Stimulated activated CD4-positive, alpha-beta T cell treated with anti-CD3 and anti-CD28 coated beads, TNF-alpha, amount 100 ng/mL, for 1 hour (primary cell): ENCODE measurements at places on chromosomes 13 and 19.

- DNase-seq: no peak
Measured at GRCh38 chr13:98175043-98175442, 2.0 kb downstream of the RNF113B start.

DNA sequence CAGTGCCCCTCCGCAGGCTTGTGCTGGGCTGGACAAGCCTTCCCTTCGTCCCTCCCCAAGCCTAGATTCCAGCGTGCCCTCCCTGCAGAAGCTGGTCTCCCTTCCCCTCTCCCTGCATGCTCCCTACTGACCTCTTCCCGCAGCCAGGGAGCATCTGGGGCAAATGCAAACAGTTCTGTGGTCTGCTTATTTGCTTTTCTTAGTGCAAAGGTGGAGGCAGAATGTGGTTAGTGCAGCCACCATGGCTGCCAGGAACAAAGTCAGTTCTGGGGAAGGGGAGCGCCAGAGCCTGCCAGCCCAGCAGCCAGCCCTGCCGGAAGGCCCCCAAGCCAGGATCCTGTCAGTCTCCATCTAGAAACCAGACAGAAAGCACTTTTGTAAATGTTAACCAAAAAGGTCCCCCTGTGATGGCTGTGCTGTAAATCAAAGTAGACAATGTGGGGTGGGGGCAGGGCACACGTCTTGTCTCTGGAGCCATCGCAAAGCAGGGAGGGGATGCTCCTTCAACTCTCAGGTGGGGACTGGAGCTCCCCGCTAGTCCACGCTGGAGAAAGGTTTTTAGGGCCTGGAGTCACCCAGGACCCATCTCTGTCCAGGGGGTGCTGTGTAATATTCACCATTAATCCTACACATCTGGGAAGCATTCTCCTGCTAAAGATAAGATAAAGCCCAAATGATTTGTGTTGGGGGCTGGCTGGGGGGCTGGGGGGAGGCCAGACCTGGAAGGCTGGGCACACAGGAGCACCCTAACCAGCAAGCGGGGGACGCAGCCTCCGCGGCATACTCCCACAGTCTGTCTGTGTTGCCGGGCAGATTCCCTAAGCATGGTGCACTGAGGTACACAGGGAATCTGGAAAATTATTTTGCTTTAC lies 30.9 kb downstream of the SERP2 start:
- DNase-seq: no peak

DNA sequence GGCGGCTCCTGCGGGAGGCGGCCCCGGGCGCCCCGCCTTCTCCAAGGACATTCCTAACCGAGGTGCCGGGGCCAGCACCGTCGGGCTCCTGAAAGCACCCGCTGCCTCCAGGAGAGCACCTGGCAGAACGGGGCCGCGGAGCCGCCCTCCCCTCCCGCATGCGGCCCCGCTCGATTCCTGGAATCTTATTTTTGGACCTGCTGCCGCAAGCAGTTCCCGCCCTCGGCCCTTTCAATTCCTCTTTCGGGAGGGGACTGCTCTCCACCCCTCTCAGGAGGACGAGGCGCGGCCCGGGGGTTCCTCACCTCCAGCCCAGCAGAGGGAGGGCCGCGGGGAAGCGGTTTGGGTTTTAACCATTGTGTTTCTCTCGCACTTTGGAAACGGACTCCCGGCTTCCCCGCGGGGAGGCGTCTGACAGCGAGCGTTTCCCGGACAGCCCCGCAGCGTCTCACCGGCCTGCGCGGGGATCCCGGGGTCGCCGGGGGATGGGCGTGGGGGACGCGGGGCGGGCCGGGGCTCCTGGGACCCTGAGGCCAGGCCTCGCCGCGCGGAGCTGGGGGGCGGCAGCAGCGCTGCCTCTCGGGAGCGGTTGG lies 849 bp downstream of the GAS6 start:
- no peak for DNase-seq

DNA sequence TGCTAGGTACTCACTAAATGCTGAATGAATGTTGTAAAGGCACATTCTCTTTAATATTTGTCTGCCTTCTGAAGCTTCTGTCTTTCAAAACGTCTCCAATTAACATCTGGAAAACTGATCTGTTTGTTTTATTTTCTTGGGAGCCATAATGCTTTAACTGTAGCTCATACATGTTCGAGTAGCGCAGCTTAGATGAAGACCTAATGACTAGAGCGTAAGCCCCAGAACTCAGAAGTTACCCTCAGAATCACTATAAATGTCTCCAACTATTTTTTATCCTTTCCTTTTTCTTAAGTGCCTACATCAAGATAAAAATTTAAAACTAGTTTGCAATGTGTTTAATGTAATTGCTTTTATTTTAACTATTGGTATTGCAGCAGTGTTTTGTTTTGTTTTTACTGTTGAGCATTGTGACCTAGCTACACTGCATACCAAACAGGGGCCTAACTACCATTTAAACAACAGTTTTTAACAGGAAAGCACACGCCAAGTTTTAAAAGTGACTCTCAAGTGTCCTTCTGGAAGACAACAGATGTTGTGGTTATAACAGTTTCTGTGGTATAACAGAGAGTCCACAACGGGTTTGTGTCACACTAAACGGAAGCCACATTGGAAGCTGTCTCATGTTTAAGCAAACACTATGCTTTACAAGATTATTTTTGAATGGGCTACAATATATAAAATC lies 42.0 kb downstream of the MRPL57 start:
- DNase-seq: no peak

DNA sequence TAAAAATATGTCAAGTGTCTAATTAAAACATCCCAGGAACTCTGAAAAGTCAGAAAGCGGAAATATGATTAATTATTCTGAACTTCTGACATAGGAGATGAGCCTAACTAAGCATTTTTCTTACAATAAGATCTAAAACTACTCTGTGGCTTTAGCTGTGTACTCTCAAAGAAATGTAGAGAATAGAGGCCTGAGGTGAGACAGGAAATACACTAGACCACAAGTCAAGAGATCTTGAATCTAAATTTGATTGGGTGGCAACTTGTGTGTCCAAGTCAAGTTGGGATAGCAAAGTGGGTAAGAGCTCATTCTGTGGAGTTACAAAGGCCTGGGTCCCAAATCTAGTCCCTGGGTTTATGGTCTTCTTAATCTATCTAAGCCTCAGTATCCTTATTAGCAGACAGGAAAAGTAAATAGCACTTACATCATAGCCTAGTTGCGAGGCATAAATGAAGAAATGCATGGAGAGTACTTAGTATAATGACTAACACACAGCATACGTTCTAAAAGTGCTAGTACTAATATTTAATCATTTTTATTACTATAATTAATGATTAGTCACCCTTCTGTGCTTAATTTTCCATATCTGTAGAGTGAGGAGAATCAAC lies 9.4 kb upstream of the LRRC63 start:
- DNase-seq: no peak

GRCh38 chr13:45691251-45691650 lies 10.9 kb upstream of the CBY2 start:
- DNase-seq: no peak

- DNase-seq: peak; percentile 36
Measured at GRCh38 chr19:3132971-3133792, 2.7 kb upstream of the GNA15 start.

DNA sequence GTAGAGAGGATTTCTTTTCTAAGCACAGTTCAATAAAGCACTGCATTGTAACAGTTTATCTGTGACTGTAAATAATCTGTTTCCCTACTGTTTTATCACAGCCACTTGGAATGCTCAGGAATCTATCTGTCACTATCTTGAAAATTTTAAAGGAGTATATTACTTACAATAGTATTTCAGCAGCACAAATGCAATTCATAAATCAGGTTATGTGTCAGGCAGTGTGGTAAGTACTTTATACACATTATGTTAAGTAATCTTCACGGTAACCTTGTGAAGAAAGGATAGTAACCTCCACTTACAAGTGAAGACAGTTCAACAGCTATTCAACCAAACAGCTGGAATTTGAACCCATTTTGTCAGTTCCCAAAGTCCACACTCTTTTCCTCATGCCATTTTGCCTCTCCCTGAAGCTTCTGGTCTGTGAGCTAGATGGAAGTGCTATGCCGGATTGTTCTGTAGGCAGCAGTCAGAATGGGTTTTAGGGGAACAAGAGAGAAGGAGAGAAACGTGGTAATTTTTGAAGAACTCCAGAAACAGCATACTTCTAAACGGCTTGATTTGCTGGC lies 125.0 kb downstream of the KLF12 start:
- DNase-seq: no peak

- no peak for DNase-seq
Measured at GRCh38 chr19:17098326-17098725, 22.7 kb downstream of the MYO9B start.

GRCh38 chr13:73212482-73212881 lies 153.7 kb downstream of the KLF5 start:
- no peak for DNase-seq

GRCh38 chr13:75486146-75487062 lies 4.4 kb upstream of the TBC1D4 start:
- no peak for DNase-seq

GRCh38 chr19:4140237-4140711 lies 13.2 kb upstream of the CREB3L3 start:
- DNase-seq: no peak

GRCh38 chr13:107459430-107459829 lies 755.9 kb downstream of the LIG4 start:
- no peak for DNase-seq

DNA sequence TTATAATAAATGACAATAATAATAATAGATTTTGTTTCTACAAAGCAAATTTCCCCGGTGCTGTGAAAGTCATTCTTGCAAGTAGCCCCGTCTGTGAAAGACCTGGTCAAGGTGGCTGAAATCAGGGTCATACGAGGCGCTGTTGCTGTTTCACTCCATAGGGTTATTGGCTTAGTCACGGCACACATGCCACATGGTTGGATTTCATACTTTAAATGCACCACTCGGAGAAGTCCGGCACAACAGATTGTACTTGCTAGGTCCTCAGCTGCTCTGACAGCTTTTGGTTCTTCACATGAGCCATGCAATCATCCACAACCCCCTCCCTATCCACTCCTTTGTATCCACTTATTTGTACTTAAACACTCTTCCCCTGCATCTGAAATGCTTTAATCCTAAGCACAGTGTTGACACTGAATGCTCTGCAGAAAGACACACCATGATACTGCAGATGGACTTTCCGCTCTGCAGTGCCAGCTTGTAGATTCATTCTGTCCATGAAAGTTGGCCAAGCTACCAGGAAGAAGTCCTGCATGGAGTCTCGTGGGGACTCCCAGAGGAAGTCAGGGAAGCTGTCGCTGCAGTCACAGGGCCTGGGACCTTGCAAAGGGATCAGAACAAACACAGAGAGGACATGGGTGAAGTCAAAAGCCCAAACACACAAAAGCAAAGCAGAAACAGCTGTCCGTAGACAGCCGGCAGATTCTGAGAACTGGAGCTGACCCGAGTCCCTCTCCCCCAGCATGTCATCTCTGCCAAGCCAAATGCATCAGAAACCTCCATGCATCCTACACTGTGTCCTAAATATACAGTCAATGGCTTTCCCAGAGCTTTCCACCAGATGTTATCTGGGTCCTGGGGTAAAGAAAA lies 124.6 kb downstream of the COL4A2 start:
- DNase-seq: no peak

GRCh38 chr13:64928696-64929499 lies 2301.2 kb downstream of the PCDH9 start:
- DNase-seq: no peak

DNA sequence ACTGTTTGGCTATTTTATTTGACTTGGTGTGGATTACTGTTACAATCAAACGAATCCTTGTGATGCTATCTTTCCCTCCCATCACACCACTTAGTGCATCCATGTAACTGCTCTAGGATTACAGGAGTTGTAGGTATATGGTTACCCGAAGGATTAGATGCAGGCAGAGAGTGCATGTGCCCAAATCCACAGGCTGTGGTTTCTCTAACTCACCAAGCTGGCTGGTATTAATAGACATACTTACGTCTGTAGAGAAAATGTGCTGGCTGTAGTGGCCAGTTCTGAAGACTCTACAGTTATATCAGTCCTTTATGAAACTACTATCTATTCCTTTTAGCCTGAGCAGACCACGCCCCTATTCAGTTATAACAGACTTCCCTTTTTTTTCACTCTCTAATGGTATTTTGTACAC lies 1.1 kb upstream of the HMGB1 start:
- DNase-seq: no peak

DNA sequence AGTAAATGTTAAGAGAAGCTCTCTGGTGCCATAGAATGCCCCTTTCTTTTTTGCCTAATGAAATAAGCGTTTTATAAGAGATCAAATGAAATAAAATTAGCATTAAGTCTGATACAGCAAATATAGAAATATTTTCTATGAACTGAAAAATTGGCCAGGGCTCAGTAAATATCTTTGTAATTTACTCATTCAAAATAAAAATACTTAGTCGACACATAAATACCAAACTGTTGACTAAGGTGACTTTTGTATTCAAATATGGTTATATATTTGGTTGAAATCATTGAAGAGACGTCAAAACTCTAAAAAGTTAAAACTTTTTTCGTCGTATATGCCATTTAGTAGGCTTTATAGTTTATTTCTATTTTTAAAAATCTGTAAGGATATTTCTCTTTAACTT lies 25.6 kb downstream of the IPO5 start:
- no peak for DNase-seq

GRCh38 chr13:79427265-79427664 lies 21.2 kb upstream of the RBM26 start:
- no peak for DNase-seq
